ENCODE measurements at places on chromosomes 7 and 10. TPM values are rescaled to one million over a fixed set of nuclear protein-coding genes. Genes with fewer than 3 reads are reported as not detected.

Gene PAX2
- total RNA-seq, result not detected

Gene UROS
- 75.2 TPM for total RNA-seq

Gene FAM24B
- total RNA-seq, result 3.2 TPM

Gene FOXK1
- 21.2 TPM for total RNA-seq

GRCh38 chr7:121853307-121853706, 19.7 kb upstream of the PTPRZ1 start:
- no peak for DNase-seq

GRCh38 chr10:2837674-2838073, 229.7 kb upstream of the PFKP start:
- no peak for DNase-seq

- no peak for DNase-seq
These were observed 2.2 kb downstream of the OPTN start for GRCh38 chr10:13102002-13102794.

DNA sequence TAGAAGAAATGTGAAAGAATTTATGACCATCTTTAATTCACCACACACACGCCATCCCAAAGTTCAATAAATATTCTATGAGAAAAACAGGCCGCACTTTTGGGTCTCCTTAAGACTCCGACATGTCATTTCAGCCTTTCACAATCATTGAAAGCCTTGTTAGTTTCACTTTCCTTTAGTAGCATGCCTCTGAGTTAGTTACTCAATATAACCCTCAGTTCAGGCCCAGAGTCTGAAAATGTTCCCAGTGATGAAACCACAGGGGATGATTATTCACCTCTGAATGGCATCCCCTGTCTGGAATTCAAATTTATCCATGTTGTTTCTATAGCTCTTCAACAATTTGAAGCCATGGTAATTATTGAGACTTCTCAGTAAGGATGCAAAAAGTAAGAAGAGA, 278.1 kb upstream of the NRP1 start:
- no peak for DNase-seq

- no peak for DNase-seq
These were observed 231.6 kb downstream of the GRM8 start for GRCh38 chr7:127021019-127021738.

GRCh38 chr7:27647046-27647445, 15.6 kb downstream of the HIBADH start:
- DNase-seq, result peak; percentile 75

DNA sequence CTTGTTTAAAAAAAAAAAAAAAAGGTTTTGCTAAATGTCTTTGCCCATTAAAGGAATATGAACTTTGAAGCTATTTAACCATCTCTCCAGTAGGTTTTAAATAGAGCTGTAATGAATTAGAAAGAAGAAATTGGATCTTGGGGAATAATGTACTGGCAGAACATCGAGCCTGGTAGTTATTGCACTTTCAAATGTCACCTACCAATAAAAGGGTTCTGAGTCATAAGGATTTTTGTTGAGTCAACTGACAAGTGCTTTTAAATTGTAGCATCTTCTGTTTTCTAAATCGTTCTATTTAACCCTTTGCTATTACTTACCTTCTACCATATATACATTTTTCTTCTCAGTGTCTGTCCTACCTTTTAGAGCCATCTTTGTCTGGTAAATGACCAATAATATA, 10.7 kb downstream of the CUTC start:
- DNase-seq, result no peak

DNA sequence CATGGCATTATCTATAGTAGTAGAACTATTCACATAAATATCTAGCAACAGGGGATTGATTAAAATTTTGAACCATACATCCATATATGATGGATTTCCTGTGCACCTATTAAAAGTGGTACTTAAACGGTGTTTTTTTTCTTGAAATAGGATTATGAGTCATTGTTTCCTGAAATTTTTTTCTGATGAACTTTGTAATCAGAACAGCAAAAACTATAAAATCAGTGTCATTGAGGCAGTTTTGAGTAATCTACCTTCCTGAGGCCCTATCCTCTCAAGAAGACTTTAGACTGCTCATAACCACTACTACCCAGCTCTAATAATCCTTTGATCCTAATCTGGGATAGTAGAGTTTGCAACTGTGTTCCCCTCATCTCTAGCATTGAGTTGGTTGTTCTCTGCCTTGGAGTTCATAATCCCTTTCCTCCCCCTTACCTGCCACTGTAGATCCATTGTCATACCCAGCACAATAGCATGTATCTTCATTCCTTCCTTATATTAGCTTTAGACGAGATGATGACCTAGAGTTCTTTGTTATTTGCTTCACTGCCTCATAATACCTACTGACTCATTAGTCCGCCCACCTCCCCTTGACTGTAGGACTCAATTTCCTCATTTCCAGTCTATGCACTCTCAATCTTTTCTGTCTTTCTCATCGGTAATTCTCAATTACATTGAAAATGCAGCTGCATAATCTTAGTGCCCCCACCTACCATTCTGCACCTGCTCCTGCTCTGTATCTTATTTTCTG, 133.4 kb downstream of the LRRC4 start:
- DNase-seq, result peak; percentile 44

- DNase-seq, result peak; percentile 95
These were observed at the start of gene MAP3K8 for GRCh38 chr10:30433730-30434272. TSS of gene MAP3K8 (plus strand) at chr10:30434184. CDS start at chr10:30438939, 4,755 bp downstream.

DNA sequence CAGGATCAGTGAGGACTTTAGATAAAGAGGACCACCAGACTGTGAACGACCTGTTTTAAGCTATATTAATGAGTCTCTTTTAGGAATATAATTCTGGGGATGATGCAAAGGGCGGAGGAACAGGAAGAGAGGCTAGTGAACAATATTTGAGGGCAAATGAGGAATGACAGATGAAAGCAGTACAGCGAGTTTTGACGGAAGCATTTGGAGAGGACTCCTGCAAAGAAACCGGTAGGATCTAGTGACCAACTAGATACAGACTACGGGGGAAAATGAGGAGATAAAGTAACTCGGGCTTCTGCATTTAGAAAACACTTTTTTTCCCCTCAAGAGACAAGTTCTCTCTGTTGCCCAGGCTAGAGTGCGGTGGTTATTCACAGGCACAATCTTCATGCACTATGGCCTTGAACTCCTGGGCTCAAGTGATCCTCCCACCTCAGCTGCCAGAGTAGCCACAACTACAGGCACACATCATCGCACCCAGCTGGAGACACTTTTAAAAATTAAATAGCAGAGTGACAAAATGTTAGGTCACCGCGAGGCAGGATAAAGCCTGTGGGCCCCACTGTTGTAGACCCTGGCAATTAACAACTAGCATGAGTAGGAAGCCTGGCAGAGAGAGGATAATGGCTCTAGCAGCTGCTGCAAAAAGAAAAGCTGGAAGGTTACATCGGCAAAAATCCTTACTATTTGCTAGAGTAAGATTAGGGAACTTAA, 143.2 kb downstream of the SRPK2 start:
- DNase-seq, result no peak

- DNase-seq, result peak; percentile 78
These were observed 159.5 kb downstream of the PPP1R9A start for GRCh38 chr7:95066737-95067530.
